BE2C (cell line): ENCODE measurements at places on chromosomes 2 and 18.

GRCh38 chr18:2002604-2003003 lies 568.7 kb downstream of the METTL4 start:
- no peak for DNase-seq

DNA sequence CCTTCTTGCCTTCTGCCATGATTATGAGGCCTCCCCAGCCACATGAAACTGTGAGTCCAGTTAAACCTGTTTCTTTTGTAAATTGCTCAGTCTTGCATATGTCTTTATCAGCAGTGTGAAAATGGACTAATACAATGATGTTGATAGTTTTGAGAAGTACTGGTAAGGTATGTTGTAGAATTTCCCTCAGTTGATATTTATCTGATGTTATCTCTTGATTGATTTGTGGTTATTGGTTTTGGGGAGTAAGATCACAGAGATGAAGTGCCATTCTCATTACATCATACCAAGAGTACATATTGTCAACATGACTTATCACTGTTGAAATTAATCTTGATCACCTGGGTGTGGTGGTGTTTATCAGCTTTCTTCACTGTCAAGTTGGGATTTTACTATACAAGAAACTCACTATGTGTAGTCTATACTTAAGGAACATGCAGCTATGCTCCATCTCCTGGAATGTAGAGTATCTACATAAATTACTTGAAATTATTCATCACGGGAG lies 5.1 kb upstream of the SPAG16 start:
- no peak for DNase-seq

- no peak for DNase-seq
These were observed 165.1 kb upstream of the NDUFV2 start for GRCh38 chr18:8937160-8938094.

DNA sequence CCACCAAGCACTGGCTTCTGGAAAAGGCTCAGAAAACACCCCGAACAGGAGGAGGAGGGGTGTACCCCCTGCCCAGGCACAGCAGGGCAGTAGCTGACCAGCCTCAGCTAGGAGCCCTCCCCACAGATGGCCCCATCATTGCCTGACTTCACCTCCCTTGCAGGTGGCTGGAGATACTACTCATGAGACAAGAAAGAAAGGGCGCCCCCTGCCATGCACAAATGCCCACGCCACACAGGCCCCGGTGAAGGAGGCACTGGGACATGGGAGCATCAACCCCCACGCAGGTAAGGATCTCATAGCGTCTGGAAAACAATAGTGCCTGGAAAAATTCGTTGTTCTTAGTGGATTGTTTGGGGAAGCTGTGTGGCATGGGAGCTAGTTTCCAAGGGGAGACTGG lies 240.6 kb downstream of the TFCP2L1 start:
- DNase-seq: no peak

DNA sequence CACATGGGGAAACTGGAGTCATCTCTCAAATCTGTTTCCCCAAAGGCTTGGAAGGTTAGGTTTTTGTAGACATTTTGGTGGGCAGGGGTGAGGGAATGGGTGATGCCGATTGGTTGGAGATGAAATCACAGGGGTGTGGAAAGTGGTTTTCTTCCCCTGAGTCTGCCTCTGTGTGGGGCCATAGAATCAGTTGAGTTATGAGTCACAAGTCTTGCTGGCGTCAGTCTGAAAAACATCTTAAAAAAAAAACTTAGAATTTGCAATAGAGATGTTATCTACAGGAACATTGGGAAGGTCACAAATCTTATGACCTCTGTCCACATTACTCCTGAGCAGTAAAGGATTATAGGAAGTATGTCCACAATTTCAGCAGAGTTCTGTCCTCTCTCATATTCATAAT lies 314.6 kb downstream of the CNTNAP5 start:
- DNase-seq: no peak

GRCh38 chr2:17375262-17375661 lies 143.0 kb downstream of the RAD51AP2 start:
- DNase-seq: no peak

DNA sequence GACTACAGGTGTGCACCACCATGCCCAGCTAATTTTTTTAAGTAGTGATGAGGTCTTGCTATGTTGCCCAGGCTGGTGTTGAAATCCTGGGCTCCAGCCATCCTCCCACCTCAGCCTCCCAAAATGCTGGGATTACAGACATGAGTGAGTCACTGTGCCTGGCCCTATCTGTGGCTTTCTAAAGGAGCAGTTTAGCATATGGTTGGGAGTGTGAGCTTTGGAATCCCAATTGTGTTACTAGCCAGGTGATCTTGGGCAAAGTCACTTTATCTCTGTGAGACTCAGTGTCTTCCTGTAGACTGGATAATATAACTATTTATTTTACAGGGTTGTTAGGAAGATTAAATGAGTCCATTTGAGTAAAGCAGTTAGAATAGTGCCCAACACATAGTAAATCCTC lies 19.8 kb upstream of the SMAD4 start:
- no peak for DNase-seq

GRCh38 chr18:54149078-54149697 lies 75.3 kb downstream of the MBD2 start:
- DNase-seq: no peak
